ENCODE measurements at places on chromosomes 12 and 14.

DNA sequence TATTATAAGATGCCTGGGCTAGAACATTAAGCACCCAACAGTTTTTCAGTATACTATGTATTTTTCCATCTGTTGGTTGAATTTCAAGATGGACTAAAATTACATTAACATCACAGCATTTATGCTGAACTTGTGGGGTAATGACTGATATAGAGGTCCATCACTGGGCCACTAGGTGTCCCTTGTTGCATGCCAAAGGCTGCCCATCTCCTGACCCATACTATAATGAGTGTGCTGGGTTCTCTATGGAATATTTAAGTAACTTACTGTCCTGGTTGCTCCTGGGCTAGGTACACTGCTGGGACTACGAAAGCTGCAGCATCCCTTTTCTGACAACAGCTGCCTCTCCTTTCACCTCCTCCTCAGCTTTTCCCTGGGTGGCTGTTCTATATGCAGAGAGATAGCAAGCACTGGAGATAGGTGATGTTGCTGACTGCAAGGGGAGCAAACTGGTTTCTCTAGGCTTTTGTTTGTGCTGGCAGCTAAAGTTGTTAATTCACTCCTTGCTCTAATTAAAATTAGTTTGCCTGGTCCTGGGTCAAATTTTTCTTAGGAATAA, 138.6 kb upstream of the TRHDE start:
- no peak for DNase-seq

DNA sequence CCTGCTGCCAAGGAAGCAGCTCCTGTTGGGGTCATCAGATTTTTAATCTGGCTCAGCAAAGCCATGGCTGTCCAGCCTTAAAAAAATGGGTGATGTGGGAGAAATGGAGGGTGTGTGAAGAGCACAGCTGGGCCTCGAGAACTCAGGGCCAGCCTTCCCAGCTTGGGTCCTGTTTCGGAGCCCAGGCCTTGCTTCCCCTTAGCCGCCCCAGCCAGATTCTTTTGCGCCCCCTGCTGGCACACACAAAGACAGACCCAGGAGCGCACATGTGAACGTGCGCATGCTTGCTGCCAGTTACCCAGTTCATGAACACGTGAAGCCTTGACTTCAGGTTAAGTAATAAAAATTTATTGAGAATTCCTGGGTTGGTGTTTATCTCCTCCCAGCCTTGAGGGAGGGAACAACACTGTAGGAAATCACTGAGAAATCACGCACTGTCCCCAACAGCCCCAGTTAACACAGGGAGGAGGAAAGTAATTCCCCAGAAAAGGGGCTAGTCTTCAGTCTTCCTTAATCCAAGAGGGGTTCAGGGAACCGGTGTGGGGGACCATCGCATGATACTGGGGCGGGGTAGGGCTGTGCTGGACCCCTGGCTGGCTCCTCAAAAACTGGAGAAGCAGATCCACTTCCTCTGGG, 5.3 kb downstream of the PHB2 start:
- DNase-seq = peak; percentile 86

DNA sequence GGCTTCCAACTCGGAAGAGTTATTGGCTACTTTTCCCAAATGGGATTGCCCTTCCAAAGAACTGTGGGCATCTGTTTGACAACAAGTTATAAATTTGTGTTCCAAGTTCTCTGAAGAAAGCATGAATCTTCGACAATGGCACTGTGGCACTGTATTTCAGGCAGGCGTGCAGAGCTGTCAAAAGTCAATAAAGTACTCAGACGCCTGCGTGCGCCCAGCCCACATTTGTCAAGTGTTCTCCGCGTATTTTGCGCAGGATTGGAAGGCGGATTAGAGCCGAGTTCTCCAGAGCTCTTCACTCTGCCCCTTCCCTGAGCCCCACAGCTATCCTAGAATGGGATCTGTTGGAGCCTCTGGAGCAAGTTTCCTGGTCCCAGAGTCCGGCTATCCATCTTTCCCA, 103.2 kb downstream of the SLC25A47 start:
- DNase-seq = no peak

DNA sequence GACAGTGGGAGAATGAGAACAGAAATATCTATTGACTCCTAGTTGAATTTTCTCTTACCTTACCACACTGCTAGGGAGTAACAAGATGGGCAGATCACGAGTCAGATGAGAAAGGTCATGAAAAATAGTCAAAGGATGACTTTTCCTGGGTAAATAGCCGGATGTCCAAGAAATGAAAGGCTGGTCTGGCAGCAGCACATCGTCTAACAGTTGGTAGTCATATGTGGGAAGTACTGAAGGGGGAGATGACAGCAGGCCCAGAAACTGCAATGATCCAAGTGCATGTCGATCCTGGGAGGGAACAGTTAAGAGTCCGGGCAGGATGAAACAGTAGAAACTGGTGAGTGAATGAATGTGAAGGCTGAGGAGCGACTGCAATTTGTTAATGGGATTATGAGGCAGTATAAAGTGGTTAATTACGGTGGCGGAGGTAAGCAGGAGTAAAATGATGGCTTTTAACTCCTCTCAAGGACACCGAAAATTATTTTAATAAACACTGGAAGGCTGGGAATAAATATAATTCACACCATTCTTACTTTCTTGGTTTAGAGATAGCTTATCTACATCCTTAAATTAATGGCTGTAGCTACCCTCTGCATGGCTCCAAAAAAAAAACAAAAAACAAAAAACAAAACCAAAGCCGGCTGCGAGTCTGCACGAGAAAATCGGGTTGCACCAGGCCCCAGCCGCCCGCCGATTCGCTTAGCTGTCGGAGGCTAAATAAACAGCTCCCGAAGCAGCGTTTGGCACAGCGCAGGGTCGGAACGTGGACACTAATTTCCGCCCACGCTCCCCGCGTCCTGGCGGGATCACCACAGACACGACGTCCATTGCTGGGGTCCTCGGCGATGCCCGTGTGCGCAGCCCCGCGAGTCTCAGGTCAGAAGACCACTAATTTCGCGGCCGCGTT, 1.0 kb upstream of the ERC1 start:
- DNase-seq = peak; percentile 49

- DNase-seq = no peak
Observed at GRCh38 chr12:99066726-99067125, 421.6 kb downstream of the APAF1 start.

- no peak for DNase-seq
Observed at GRCh38 chr12:46419675-46420074, 47.1 kb upstream of the SLC38A2 start.

GRCh38 chr14:29993143-29993542, 65.5 kb upstream of the PRKD1 start:
- no peak for DNase-seq

DNA sequence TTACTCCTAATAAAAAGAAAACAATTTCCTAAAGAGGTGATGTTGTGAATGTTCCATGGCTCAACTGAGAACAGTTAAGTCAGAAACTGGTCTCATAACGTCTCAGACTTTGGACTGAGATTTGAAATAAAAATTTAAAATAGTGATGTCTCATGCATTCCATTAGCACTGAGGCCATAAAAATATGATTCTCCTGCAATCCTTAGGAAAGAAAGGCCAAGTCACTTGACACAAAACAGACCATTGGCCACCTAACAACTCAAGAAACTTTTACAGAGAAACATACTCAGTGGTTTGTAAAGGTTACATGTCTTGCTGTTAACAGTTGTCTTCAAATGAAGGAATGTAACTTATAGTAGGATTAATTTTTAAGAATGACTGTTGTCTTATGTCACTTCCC, 58.1 kb downstream of the STAB2 start:
- no peak for DNase-seq

- DNase-seq = no peak
Observed at GRCh38 chr14:80419345-80419744, 208.0 kb upstream of the DIO2 start.

GRCh38 chr12:83473408-83474095, 786.8 kb downstream of the TMTC2 start:
- DNase-seq = no peak

GRCh38 chr12:53031616-53032015, 18.2 kb upstream of the TNS2 start:
- no peak for DNase-seq

DNA sequence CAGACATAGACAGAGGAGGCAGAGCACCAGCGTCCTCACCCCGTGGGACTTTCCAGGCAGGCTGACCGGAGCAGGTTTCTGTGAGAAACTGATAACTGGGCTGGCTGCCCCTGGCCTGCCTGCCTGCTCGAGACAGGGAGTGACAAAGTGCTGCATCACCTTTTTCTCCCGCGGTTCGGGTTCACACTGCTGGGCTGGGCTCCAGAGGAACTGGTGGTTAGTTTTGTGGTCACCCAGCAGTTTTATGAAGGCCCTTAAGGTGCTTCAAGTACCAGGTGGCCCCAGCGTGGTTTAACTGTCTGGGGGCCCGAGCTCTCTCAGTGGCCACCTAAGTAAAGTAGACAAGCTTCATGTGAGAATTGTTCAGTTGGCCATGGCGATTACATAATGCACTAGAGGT, 1073.6 kb downstream of the BCL11B start:
- DNase-seq = no peak

DNA sequence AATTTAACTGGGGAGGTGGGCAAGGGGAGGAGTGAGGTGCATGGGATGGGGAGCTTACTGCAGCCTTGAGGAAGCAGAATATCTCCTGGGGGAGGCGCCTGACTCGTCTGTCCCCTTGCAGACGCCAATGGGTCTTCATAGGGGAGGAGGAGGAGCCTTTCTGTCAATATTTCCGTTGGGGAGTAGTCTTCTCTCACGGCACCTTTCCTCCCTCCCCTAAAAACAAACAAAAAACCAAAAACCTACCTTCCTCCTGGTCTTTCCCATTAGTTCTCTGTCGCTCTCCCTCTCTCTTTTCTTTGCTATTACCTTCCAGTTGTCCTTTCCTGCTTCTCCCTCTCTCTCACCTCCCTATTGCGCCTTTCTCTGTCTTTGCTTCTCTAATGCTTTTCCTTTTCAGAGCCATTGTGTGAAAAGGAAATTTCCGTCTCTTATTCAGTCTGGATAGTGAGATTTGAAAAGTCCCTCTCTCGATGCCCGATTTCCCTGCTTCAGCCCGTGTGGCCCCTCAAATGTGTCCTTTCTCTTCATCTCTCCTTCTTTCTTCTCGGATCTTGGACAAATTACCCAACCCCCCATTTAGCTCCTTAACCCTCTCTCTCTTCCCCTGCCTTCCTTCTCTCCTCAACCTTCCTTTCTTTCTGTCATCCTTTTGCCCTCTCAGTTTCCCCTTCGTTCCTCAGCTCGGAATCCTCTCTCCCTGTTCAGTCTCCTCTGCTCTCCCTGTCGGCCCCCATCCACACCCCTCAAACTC, 5.9 kb downstream of the GPR84 start:
- peak; percentile 52 for DNase-seq

DNA sequence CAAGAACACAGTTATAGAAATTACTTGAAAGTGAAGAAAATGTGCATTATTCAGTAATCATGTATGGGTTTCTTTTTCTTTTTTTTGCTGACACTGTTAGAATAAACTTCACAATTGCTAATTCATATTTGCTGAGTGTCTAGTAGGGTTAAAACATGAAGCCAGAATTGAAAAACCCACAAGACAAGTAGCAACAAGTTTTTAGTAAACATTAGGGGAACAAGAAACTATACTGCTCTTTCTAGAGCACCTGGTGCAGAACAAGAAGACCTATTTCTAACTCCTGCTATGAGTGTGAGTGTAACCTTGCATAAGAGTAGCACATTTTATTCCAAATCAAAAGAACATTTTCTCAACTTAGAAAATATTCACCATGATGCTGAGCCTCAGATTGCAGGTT, 83.2 kb downstream of the ITPR2 start:
- DNase-seq = no peak

DNA sequence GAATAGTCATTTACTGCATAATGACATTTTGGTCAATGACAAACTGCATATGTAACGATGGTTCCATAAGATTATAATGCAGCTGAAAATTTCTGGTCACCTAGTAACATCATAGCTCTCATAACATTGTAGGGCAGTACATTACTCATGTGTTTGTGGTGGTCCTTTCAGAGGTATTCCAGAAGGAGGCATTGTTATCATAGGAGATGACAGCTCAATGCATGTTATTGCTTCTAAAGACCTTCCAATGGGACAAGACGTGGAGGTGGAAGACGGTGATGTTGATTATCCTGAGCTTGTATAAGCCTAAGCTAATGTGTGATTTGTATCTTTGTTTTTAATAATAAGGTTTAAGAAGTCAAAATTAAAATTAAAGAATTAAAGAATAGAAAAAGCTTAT, 43.8 kb upstream of the TSPAN11 start:
- peak; percentile 13 for DNase-seq

GRCh38 chr12:40298341-40298740, 73.5 kb downstream of the LRRK2 start:
- no peak for DNase-seq

- DNase-seq = no peak
Observed at GRCh38 chr12:2413301-2413700, 360.5 kb downstream of the CACNA1C start.

DNA sequence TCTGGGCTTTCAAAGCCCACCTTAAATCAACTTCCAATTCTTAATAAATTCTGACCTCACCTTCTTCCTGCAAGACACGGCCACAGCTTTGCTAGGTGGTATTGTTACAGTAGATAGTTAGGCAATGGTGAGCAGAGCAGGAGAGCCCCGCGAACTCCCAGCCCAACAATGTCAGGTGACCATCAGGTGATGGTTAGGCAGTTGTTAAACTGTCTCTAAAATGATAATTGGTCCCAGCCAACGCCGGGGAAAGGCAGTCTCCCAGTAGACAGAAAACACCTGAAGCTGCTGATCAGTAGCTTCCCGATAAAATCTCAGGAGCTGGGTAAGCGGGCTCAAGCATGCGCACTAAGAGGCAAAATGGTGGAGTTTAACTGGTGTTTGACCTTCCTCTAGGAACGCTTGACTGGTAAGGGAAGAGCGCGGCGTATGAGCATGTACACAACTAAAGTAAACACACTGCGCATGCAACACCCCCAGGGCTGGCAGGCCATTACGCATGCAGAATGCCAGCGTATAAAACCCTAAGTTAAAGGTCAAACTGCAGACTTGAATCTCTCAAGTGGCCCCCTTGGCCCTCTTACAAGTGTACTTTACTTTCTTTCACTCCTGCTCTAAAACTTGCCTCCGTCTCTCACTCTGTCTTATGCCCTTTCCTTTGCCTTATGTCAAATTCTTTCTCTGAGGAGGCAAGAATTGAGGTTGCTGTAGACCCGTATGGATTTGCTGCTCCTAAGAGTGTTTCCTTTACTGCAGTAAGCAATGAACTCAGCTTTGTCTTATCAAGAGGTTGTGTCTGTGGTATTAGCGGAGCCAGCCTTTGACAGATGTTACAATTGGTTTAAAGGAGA, 113.5 kb downstream of the C12orf75 start:
- DNase-seq = no peak

GRCh38 chr12:82781309-82781997, 94.7 kb downstream of the TMTC2 start:
- DNase-seq = peak; percentile 95

DNA sequence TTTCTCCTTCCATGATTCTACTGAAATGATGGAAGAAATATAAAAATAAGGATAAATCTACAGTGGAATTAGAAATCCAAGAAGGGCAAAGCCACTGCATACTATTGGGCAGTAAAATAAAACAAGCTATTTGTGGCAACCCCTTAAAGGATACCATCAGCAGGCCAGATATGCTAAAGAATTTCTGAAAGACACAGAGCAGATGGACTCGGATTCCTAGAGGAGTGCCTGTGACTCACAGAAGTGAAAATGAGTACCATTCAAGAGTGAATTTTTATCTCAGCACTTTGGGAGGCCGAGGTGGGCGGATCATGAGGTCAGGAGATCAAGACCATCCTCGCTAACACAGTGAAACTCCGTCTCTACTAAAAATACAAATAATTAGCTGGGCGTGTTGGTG, 318.1 kb downstream of the LRIG3 start:
- DNase-seq = no peak
